ENCODE measurements at places on chromosomes 7 and 10. TPM values are rescaled to one million over a fixed set of nuclear protein-coding genes. Genes with fewer than 3 reads are reported as not detected.

Gene TMEM196
- total RNA-seq: not detected

Gene MUC3A
- total RNA-seq: not detected

Gene PRR15
- total RNA-seq: 4.5 TPM

Gene HGF
- 78.2 TPM for total RNA-seq

Gene UCN3
- not detected for total RNA-seq

Gene MYO1G
- 0.13 TPM for total RNA-seq

Gene OLAH
- 0.65 TPM for total RNA-seq

Gene BET1
- 37.4 TPM for total RNA-seq

Measured in epithelial cell of alveolus of lung (primary cell).